ENCODE measurements at places on chromosomes 1 and 21.

DNA sequence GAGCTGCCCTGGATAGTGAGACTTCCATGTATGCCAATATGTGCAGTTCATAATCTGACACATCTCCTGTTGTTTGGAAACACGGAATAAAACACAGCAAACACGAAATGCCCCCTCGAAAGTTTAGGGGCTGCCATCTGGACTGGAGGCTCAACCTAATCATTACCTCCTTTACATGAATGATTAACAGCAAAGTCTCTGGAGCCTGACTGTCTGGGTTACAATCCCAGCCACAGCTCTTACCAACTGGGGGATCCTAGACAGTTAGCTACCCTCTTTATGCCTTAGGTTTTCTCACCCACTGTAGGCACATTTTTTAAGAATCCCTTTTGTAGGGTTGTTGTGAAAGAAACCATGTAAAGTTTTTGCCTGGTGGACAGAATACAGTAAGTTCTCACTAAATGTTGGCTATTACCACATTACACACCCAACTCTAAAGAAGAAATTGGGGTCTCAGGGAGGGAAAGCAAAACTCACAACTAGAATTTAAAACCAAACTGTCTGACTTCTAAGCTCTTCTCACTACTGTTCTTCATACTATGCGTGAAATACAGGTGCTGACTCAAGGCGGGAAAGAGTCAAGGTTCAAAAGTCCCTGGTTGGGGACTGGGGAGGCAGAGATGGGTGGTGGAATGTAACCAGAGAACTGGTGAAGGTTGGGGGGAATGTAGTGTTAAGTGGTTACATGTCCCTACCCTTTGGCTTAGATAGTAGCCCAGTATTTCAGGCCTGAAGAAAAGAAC lies 24.2 kb downstream of the CYP4A22 start:
- DNase-seq = no peak

DNA sequence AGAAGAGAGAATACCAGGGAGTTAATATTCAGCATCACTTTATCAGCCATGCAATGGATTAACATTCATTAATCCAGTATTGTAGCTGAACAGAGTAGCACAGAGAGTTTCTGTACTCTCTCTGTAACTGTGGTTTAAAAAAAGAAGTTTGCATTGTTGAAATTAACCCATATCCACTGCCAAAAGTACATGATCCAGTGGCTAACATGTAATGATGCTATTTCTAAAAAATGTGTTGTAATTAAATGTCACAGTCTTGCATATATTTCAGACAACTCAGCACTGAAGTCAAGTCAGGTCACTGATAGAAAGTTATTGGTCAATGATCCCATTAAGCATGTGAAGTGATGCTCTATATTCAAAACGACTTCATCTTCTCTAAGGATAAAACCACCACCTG lies 141.3 kb downstream of the NRIP1 start:
- DNase-seq = no peak

DNA sequence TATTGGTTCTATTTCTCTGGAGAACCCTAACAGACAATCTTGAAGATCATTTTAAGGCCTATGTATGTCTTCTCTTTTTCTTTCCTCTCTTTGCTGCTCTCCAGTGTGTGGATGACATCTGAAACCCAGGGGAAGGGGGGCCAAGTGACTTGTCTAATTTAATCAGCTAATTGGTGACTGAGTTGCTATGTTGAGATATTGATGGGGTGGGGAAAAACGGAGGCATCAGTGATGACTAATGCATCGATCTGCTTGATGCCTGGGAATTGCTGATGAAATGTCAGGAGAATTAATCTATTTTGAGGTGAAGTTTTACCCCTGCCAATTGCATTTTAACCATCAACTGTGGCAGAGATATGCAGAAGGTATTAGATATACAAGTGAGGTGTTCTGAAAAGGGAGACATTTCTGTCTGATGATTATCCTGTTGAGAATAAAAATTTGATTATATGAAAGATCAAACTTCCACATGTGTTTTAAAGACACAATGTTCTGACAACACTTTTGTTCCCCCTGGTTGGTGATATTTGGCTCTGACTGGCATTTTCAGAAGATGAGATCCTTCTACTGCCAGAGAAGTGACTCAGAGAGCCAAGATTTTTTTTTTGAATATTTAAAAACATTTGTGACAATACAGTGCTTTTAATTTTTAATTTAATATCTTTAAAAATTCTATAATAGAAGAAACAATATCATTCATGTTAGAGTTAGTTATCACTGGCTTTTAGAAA lies 18.7 kb upstream of the PTGFR start:
- no peak for DNase-seq

GRCh38 chr1:227077783-227078182 lies 137.7 kb downstream of the COQ8A start:
- no peak for DNase-seq

GRCh38 chr1:3610527-3611169 lies 660 bp downstream of the MEGF6 start:
- no peak for DNase-seq

- DNase-seq = no peak
Measured at GRCh38 chr1:101920577-101920976, 76.1 kb downstream of the OLFM3 start.

DNA sequence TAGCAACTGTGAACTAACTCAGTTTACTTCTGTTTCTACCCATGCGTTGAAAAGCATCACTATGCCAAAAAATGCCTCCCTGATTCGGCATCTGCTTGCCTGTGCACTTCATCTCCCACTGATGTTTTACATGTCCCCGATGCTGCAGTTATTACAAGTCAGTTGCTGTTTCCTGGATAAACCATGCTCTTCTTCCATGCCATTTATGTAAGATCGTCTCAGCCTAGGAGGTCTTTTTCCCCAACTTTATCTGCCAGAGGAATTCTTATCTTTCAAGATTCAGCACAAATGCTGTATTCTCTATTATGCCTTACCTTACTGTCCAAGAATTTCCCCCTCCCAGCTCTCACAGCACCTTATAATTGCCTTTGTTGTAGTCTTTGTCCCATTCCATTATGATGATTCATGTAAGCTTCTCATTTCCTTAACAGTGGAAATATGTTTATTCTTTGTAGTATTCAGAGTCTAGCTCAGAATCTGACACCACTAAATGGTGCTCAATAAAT lies 30.0 kb downstream of the PRKACB start:
- DNase-seq = no peak

GRCh38 chr1:181345146-181345545 lies 138.2 kb upstream of the CACNA1E start:
- DNase-seq = no peak

- DNase-seq = peak; percentile 73
Measured at GRCh38 chr1:9784508-9785133, 39.1 kb downstream of the CLSTN1 start.

GRCh38 chr1:246595146-246595545 lies 28.9 kb downstream of the CNST start:
- no peak for DNase-seq

DNA sequence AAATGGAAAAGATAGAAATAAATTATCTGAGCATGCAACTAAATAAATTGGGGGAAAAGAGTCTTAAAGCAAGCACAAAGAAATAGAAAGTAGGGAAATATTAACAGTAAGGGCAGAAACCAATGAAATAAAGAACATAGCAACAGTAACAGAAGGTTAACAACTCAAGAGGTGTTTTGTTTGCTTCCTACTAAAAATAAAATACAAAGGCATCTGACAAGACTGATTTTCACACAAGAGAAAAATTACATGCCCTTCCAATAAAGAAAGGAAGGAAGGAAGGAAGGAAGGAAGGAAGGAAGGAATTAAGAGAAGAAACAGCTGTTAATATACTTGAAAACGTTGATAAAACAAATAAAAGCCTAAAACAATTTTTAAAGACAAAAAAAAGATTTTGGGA lies 240.2 kb downstream of the SEC16B start:
- DNase-seq = no peak

DNA sequence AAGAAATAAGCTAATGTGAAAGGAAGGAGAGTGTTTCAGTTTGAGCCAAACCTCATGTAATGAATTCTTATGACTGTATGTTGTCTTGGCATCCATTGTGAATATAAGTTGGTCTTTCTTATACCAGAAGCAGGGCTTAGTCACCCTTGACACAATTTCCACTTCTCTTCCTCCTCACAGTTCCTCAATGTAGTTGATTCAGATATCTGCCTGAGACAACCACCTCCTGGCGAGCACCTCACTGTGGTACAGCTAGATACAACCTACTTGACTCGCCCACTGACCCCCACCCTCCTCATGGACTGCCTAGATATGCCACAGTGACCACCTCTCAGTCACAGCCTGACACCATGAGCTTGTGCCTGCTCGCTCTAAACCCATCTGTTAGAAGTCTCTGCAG lies 45.6 kb downstream of the KYAT3 start:
- DNase-seq = no peak

DNA sequence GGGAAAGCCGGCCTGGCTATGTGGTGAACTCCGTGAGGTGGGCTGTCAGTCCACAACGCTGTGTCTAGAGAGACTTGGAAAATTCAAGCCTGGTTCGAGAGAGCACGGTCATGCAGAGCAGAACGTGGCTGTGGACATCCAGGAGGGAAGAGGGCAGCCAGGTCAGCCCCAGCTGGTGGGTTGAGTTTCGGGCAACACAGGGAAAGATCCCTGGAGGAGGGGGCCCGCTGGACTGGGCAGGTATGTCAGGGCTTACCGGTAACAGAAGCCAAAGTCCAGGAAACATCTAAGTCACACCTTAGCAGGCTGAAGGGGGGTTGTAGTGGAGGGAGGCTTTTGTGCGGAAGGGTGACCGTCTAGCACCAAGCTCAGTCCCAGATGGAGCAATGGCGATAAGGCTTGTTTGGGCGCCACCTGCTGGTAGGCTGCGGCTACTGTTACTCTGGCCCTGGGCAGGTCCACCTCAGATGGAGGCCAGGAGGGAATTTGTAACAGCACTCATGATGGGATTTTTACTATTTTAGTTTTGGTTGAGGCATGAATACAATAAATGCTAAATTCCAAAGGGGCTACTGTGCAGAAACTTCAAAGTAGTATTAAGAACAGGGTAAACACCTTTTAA lies 143.3 kb upstream of the ZNF644 start:
- DNase-seq = peak; percentile 80

- no peak for DNase-seq
Measured at GRCh38 chr1:109889094-109889493, 21.6 kb upstream of the CSF1 start.

- DNase-seq = peak; percentile 13
Measured at GRCh38 chr21:35252831-35253230, 203.7 kb upstream of the RUNX1 start.

GRCh38 chr1:178122283-178122682 lies 28.4 kb downstream of the RASAL2 start:
- no peak for DNase-seq

DNA sequence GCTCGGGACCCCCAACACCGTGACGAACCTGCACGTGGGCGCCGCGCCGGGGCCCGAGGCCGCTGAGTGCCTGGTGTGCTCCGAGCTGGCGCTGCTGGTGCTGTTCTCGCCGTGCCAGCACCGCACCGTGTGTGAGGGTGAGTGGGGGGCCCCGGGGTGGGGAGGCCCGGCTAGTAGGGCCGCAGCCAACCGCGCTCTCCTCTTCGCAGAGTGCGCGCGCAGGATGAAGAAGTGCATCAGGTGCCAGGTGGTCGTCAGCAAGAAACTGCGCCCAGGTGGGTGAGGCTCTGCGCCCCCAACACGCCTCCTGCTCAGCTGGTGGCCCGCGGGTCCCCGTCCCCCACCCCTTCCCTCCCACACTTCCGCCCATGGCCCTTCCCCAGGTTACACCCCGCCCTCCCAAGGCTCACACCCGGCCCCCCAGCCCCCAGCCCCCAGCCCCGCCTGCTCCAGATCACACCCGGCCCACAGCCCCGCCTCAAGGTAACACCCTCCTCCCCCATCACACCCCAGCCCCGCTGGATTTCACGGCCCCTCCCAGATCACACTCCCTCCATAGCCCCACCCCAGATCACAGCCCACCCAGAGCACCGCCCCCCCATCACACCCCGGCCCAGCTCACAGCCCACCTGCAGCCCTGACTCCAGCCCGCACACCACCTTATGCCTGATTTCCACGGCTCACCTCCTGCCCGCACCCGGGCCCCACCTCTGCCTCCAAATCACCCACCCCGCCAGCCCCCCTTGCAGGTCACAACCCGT lies 2.4 kb upstream of the MMP23B start:
- peak; percentile 55 for DNase-seq

- peak; percentile 84 for DNase-seq
Measured at GRCh38 chr1:116817582-116818064, 63.4 kb downstream of the CD2 start.

- DNase-seq = no peak
Measured at GRCh38 chr1:65704318-65704717, 88.4 kb upstream of the PDE4B start.
